ENCODE measurements at places on chromosomes 3 and 15.

DNA sequence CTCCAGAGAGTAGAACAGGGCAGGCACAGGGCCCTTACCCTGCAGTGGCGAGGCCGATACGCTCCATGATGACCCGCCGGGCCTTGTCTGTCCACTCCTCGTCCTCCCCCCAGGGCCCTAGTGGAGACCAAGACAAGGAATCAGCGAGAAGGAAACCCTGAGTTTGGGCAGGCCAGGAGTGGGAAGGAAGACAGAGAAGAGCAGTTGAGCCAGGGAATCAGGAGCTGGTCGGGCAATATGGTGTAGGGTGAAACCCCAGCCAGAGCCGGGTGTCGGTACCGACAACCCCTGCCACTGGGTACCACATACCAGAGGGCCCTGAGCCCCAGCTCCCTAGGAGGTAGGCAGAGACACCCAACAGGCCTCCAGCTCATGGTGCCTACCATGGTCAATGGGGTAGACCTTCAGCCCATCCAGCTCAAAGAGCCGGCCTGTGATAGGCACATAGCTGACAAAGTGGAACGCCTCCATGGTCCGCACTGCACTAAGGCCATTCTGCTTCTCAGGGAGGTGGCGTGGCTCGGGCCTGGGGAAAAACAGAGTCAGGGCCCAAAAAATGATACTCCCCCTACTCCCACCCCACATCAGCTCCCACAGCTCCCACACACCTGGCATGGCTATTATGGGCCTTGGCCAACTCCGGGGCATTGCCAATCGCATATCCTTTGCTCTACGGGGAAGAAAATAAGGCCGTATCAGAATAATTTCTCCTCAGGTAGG is 38.0 kb downstream of the SEMA3G start:
- no peak for DNase-seq

GRCh38 chr3:106215047-106215446 is 346.2 kb upstream of the CBLB start:
- no peak for DNase-seq

- no peak for DNase-seq
Observed at GRCh38 chr3:27791956-27792355, 69.8 kb upstream of the EOMES start.

DNA sequence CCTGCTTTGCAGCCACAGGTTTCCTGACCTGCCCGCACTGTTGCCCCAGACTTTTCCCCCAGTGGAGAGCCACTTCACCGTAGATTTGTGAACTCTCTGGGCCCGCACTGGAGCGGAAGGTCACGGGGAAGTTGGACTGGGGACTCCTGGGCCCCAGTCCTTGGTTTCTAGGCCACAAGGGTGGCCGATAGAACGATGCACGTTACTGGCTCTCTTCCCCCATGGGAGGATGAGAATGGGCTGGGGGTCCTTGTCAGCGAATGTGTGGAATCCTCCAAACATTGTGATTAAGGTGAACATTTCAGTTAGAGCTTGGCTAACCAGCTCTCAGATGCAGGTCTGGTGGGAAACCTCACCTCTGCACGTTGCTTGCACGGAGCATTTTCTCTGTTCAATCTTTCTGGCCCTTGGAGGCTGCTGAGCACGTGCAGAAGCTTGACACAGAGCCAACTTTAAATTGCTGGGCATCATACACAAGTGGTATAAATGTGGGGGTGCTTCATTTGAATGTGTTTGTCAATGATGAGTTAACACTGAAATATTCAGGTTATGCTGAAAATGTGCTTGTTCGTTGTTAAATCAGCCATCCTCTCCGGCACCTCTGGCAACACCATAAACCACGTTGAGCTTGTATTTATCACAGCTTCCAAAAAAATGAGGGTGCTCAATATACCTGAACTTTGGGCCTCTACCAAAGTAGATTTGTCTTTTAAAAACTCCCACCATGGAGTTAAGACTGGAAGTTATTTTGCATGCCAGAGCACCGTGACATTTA is 976 bp downstream of the DIS3L start:
- DNase-seq: no peak

DNA sequence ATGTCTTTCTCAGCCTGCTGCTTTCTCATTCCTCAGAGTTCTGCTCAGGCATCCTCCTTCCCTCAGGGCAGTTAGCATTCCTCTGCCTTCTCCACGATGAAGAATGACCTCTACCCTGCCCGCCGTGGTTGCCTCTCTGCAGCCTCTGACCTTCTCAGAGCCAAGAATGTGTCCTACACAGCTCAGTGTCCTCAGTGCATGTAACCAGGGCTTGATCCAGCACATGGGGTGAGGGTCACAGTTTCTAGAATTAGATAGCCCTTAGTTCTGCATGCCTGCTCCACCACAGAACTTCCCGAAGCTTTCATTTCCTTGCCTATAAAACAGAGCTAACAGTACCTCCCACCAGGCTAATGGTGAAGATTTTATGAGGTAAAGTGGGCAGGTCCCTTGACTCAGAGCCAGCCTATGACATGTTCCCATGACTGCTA is 182.1 kb downstream of the CLSTN2 start:
- DNase-seq: no peak

- DNase-seq: no peak
Observed at GRCh38 chr3:72421126-72421525, 427.1 kb downstream of the SHQ1 start.

DNA sequence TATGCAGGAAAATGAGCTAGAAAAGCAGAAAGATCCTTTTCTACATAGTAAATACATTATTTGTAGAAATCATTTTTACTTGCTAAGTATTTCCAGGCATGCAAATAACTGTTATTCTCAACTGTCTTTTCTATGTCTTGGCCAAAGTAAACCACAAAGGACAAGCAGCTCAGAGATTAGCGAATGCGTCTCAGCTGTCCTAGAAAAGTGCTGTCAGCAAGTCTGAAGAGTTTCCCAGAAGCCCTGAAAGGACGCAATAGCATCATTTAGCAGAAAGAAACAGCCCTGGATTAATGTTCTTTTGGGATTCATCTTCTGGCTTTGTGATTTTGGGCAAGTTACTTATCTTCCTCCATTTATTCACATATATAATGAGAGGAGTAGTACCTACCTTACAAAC is 100.3 kb downstream of the ZIC1 start:
- no peak for DNase-seq

DNA sequence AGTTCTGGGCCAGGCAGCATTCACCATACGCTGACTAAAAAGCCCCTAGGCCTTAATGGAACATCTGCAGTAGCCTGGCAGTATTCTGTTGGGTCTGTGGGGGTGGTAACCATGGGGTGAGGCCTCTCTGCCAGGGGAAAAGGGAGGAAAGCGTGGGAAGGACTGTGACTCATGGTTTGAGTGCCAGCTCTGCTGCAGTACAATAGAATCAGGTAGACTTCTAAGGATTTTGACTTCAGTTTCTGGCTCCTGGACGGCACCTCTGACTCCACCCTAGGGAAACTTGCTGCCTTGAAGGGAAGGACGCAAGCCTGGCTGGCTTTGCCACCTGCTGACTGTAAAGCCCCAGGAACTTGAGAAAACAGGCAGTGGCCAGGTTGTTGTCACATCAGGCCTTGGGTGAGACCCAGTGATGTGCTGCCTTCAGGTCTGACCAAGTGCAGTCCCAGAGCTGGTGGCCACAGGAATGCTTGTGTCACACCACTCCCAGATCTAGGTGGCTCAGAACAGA is 148.6 kb downstream of the SUCNR1 start:
- no peak for DNase-seq

DNA sequence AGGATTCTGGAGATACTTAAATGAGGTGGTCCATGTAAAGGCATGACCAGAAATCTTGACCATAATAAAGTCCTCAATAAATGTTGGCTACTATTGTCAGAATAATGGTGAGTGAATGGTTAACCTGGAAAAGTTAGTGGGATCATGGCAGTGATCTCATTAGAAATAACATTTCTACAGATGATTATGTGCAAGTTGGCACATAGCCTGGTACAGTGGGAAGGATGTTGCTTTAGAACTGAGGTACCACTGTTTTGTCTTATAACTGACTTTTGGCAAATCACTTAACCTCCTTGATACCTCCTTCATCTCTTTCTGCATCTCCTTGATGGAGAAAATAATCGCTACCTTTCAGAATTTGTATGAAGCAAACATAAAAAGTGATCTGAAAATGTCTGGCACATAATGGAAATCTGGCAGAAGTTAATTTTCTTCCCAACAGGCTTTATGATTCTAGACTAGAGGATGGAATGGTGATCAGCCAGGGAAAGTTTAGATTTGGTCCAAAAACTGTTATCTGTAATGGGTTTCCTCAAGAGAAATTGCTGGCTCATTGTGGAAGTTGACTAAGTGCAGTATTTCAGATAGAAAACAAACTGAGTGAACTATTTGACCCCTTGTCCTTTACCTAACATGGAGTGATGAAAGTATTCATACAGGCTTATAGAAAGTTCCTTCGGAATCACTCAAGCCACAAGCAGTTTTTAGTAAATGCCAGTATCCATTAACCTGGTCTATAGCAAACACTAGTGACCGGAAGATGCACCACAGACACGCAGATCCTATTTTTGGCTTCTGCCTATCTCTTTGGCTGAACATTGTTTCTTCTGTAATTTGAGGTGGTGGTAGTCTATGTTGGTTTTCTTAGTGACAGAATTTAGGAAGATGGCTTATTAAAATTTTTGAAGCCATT is 449.6 kb upstream of the TGFBR2 start:
- no peak for DNase-seq

DNA sequence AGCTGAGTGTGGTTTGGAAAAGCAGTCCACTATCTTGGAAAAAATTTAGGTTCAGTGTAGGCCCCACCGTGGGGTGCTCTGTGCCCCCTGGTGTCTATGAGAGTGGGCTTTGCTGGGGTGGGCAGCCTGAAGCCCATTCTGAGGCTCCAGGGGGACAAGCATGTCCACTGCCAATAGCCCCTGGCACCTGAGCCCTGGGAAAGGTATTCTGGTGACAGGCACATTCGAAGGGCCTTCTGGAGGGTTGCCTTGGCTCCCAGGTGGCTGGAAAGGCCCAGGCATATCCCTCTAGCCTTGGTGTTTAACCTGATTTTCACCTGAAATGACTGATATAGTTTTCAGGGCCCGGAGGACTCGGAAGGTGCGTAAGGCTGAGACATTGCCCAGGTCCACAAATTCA is 36.1 kb downstream of the SCN5A start:
- DNase-seq: no peak

- no peak for DNase-seq
Observed at GRCh38 chr3:13564751-13565560, 16.0 kb downstream of the FBLN2 start.

GRCh38 chr15:98954411-98954810 is 53.2 kb downstream of the PGPEP1L start:
- no peak for DNase-seq

- no peak for DNase-seq
Observed at GRCh38 chr3:53051929-53052328, 6.1 kb upstream of the SFMBT1 start.

- DNase-seq: no peak
Observed at GRCh38 chr3:51715977-51716294, 9.1 kb downstream of the GRM2 start.

- DNase-seq: no peak
Observed at GRCh38 chr3:143856252-143856970, 8.1 kb upstream of the SLC9A9 start.

- DNase-seq: no peak
Observed at GRCh38 chr15:78680431-78681075, 39.5 kb upstream of the CHRNB4 start.

GRCh38 chr15:25406846-25407245 is 32.0 kb downstream of the UBE3A start:
- DNase-seq: no peak

DNA sequence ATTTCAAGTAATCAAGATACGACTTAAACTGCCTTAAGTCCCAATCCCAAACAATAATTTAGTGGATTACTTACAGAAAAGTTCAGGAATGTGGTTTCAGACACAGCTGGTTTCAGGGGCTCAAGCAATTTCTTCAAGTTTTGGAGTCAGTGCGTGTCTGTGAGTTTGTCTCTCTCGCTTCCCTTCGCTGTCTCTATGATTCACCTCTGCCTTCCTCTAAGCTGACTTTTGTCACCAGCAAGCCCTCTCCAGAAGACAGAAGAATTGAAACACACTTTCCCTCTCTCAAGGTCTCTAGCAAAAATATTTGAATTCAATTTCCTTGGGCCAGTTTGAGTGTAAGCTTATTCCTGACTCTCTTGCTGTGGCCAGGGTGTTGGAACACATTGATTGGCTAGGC is 392.4 kb downstream of the EDEM1 start:
- no peak for DNase-seq

DNA sequence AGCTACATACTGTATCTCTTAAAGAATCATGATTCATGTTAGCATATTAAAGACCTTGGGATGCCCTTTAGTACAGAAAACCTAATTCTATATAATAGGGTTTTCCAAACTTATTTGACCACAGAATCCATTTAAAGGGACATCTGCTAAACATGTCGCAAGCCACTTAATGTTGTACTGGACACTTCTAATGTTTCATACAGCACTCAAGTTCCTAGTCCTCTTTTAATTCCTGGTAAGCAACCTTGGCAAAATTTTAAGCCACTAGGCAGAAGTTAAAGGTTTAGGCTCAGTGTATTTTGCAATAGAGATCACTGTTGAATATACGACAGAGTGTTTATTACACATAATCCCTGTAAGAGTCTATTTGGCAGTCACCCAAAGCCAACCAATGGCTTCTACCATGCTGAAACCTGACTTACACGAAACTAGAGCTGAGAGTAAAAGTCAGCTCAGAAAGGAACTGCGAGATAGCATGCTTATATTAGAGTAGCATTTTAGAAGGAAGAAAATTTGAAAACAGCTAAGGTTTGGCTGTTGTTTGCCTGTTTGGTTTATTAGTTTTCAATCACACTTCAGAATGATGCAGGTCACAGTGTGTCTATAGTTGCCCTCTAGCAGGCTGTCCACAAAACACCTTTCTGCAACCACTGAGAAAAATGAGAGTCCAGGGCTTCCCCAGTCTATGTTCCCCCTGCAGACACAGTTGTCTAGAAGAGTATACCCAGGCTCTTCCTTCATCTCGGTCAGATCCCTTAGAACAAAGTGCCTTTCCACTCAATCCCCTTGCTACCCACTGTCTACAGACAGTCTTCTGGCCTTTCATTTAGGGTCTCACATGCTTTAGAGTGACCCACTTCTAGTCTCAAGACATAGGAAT is 104.4 kb downstream of the FMN1 start:
- no peak for DNase-seq

GRCh38 chr3:51706788-51707731 is at the start of gene GRM2:
TSS of gene GRM2 (plus strand) at chr3:51707068. CDS start at chr3:51708984, 1,916 bp downstream.
- peak; percentile 15 for DNase-seq

DNA sequence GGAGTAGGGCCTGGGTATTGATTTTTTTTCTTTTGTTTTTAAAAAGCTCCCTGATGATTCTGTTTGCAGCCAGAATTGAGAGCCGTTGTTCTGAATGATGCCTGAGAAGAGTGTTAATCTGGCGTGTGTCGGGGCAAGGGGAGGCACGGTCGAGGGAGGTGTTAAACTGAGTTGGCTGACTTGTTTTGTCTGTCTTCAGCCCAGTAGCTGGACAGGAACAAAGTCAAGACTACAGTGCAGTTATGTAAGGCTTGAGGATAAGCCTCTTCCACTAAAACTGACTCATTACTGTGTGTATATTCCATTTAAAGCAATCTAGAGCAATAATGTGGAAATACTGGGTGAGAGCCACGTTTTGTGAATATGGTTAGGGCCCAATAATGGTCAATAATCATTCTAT is 119.0 kb upstream of the DLG1 start:
- no peak for DNase-seq

- no peak for DNase-seq
Observed at GRCh38 chr3:58434990-58435389, 1.4 kb upstream of the PDHB start.
